CD4-positive, alpha-beta T cell treated with Interleukin-6 at 100 ng/mL for 8 hours (primary cell): ENCODE measurements at places on chromosomes 5 and 9.

- no peak for DNase-seq
These were observed 306.6 kb downstream of the SPATA31D1 start for GRCh38 chr9:82295181-82295580.

DNA sequence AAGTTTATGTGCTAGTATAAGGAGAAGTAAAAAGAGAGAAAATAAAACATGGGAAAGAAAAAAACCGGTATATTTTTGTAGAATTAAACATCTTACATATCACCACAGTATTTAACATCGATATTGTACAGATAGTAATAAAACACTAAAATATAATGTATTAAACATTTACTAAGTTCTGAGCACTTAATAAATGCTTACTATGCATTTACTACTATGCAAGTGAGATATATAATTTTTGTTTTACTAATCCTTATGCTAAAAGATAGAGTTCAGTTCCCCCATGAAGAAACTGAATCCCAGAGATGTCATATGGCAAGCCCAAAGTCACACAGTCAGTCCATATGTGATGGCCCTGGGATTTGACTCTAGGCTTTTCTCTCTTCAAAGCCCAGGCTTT lies 51.1 kb downstream of the SH3TC2 start:
- no peak for DNase-seq

DNA sequence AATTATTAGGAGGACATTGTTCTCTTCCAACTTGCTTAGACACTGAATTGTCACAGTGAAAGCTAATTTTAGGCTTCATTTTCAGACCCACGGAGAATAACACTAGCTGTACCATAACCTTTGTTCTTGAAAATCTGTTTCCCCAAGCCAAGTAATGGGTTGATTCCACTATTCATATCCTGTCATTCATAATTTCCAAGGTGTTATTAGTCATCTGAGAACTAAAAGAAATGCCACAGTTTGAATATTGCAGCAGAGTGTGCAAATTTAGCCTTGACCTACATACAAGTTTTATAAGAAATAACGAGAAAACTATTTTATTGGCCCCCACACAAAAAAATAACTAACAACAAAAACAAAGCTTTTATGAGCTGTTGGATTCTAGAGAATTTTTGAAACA lies 148.5 kb upstream of the TYRP1 start:
- DNase-seq, result no peak

- no peak for DNase-seq
These were observed 215.7 kb upstream of the ELL2 start for GRCh38 chr5:96177303-96177869.

DNA sequence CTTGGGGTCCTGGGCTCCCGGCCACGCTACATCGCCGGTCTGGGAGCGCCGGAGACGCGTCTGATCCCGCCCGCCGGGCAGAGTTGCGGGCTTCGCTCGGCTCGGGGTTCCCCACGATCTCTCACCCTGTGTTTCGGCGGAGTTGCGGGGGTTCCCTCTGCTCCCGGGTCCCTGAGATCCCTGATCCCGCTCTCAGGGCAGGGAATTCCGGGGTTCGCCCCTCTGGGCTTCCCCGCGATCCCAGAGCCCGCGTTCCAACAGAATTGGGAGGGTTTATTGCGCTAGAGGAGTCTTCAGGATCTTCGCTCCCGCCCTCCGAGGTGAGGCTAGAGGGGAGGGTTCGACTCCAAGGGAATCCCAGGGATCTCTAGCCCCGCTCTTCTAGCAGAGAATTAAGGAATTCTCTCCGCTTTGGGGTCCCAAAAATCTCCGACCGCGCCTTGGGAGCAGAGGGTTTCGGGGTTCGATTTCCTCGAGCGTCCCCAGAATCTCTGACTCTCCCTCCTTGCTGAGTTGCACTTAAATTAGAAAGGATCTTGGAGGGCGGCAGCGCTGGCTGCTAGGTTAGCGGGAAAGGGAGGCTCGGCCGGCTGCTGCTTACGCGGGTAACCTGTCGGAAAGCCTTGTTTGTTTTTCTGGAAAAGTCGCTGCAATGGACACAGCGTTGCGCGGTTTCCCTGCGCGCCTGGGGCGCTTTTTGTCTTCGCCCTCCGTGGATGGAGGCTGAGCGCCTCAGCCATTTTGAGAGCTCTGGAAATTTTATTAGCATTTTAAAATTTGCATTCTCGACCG lies 1.3 kb downstream of the DMRT1 start:
- no peak for DNase-seq
